ENCODE measurements at places on chromosomes 6 and 20.

- DNase-seq: no peak
These were observed 547.2 kb upstream of the JAG1 start for GRCh38 chr20:11221046-11221445.

- no peak for DNase-seq
These were observed 11.9 kb upstream of the SIRPD start for GRCh38 chr20:1569415-1569881.

DNA sequence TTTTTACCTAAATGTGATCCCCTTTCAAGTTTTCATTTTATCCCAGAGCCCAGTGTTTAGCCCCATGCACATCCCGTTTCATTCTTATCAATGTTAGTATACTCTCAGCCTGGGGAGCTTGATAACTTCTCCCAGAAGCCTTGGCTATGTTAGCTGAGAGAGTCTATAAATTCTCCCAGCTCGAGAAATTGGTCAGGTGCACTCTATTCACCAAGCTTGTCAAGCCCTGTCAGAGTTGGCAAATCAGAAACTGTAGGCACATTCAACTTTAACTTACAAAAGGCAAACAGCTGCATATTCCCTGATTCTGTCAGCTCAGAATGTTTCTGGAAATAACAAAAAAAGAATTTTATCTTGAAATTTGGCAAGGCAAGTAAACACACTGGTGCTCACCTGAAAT is 62.2 kb upstream of the IMPG1 start:
- no peak for DNase-seq

GRCh38 chr20:47925593-47925992 is 140.3 kb upstream of the SULF2 start:
- DNase-seq: no peak

DNA sequence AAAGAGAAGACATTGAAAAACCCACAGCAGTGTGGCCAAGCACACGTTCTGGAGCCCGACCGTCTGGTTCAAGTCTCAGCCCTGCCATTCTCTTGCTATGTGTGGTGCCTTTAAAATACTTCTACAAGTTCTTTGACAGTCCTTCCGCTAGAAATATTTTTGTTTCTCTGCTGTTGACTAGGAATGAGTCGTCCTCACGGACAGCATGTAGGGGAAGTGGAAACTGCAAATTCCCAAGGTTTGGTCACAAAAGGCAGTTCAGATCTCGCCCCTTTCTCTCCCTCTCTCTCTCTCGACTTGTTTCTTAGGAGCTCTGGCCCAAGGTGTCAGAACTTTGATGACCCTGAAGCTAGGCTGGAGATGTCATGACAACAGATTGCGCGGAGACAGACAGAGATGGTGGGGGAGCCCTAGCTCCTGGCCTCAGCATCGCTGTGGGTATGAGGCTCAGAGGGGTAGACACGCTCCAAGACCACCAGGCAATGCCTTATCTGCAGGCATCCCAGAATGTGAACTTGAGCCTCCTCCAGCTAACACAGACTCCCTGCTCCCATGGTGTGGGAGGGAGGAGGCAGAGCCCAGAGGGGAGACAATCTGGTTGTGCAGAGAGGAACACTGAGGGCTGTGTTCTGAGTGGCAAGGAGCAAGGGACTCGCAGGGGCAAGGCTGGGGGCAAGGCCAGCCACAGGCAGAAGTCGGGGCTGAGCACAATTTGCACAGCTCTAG is 368.9 kb upstream of the SULF2 start:
- no peak for DNase-seq

GRCh38 chr20:57653546-57653900 is 33.3 kb upstream of the ZBP1 start:
- no peak for DNase-seq

DNA sequence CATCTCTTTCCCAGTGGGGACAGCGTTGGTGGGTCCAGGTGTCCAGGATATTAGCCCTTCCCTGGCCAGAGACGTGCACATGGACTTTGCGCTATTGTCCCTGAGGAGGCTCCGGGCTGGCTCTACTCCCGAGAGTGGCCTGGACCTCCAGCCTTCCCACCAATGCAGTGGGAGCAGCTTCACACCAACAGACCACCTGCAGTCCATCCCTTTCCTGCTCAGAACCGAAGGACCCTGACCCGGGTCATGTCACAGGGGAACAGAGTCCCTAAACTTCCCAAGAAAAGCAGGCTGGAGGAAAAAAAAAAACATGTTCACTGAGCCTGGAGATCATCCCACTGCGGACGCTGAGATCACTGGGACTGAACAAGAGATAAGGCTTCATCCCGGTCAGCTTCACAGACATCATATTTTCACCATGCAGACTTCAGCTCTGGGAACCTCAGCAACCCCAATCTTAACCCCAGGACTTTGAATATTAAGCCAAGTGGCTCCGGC is 18.3 kb downstream of the ZMYND8 start:
- no peak for DNase-seq

GRCh38 chr6:5108068-5108467 is 22.9 kb downstream of the PPP1R3G start:
- no peak for DNase-seq

GRCh38 chr6:18101271-18101670 is 21.2 kb downstream of the NHLRC1 start:
- no peak for DNase-seq

- DNase-seq: peak; percentile 75
These were observed 59.6 kb upstream of the TAGAP start for GRCh38 chr6:159104163-159104925.

DNA sequence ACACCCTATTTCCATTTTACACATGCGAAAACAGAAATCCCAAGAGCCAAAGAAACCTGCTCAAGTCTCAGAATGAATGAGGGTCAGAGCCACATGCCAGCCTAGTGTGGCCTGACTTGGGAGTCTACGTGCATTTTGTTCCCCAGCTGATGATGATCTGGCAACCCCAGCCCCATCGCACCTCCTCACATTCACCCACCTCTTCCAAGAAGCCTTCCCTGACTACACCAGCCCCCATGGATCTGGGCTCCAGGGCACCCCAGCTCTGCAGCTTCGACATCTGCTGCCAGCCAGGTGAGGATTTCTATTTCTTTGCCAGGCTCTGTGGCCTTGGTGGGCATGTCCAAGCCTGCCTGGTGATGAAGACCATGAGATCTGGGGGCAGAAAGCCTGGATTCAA is 41.0 kb downstream of the ANGPT4 start:
- DNase-seq: no peak

DNA sequence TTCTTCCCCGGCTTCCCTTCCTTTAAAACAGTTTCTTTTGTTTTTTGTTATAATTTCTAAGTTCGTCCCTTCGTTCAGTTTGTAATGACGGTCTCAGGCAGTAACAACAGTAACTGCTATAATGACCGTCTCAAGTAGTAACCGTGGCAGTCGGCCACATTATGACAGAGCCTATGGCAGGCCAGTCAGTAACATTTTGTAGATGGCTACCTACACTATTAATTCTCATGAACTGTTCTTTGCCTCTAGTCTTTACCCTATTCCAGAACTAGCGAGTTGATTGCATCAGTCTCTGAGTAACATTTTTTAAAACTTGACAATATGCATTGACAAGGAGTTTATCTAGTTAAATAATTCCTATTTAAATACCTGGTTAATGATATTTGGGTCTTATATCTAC is 43.0 kb upstream of the ADGRG6 start:
- DNase-seq: no peak

DNA sequence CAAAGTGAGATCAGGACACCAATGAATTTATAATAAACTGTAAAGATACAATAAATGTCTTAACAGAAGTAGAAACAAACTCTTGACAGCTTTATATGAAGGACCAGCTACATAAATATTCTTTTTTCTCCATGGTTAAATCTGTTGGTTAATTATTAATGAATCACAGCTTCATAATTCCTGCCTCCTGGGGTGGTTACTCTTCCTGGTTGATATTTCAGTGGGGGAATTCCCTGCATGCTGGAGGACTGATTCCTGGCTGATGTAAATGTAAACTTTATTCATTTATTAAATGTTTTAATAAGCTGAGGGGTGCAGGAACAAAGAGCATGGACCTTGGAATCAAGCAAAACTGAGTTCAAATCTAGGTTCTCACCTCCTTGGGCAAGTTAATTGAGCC is 16.2 kb upstream of the RCAN2 start:
- DNase-seq: no peak

DNA sequence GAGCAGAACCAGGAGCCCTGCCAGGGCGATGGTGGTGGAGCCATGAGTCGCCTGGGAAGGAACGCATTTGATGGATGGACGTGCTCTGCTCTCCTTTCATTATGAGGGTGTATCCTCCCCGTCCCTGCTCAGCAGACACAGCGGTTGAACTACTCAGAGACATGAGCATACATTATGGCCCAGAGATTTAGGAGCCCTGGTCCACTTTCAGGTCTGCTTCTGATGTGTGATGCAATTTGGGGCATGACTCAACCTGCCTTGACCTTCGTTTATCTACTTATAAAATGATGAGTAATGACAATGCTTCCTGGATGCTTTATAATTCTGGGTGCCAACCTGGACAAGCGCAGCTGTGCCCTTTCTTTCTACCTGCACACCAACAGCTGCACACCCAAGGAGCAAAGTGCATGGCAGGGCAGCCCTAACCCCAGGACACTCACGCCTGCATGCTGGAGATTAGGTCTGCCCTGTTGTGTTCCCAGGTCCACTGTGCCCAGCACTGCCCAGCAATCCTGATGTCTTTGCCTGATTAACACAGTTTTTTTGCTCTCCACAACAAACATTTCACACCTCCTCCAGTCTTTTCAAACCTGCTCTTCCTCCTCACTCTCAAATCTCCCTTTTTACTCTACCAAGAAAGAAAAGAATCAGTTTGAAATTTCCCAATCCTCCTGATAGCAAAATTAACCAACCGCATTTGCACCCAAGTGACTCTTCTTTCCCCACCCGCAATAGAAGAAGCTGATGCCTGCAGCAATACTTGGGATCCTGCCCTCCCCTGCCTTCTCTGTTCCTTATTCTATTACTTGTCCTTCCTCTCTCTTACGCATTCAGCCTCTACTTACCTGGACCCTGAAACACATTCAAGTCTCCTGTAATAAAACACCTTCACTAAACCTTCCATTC is 81.2 kb downstream of the EZR start:
- DNase-seq: no peak

DNA sequence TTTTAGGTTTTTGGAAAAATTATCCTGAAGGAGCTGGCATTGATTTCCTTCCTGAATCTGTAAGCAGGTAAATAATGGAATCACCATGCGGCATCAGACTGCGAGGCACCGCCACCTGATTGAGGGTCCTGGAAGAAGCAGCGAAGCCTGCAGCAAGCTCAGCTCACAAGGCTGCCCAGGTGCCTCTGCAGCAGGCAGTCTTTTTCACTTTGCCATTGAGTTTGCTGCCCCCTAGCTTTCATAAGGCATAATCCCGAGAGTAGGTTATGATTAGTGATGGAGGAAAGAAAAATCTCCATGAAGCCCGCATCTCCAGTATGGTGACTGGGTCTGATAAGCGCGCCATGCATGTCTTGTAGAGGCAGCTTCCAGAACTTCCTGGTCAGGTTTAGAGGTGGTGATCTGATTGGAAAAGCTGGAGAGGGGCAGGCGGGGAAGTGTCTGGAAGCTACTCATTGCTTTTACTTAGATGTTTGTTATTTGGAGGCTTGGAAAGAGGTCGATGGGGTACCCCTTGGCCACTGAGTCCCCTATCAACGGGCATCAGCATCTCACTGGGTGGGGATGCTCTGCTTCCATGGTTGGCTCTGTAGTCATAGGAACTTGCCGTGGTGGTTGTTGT is 26.7 kb downstream of the IYD start:
- DNase-seq: peak; percentile 14

All from CD4-positive, alpha-beta memory T cell (primary cell).